A549 treated with CpdA at 1 μM for 4 hours (cell line): ENCODE measurements at places on chromosomes 12 and 14. TPM values are rescaled to one million over a fixed set of nuclear protein-coding genes. Genes with fewer than 3 reads are reported as not detected.

INHBC gene
- total RNA-seq, result 0.03 to 0.07 TPM in 2 of 5 replicates, not detected in the others

VDR gene
- 2.9 to 4.1 TPM (median 3.2 TPM) in 5 replicates for total RNA-seq

LBHD2 gene
- total RNA-seq, result 0.17 TPM in 1 of 5 replicates, not detected in the others

GAS2L3 gene
- total RNA-seq, result 7.0 to 10.2 TPM (median 8.4 TPM) in 5 replicates

SYNDIG1L gene
- total RNA-seq, result not detected in 5 replicates

GDF11 gene
- total RNA-seq, result 2.3 to 5.8 TPM (median 4.8 TPM) in 5 replicates

HCAR1 gene
- 0.02 to 0.05 TPM (median 0.03 TPM) in 4 of 5 replicates, not detected in the other for total RNA-seq

KLRD1 gene
- total RNA-seq, result not detected in 5 replicates

OR4E2 gene
- not detected in 5 replicates for total RNA-seq
